Activated CD4-positive, alpha-beta T cell treated with anti-CD3 and anti-CD28 coated beads, Interleukin-2, amount 50 U/mL, for 24 hours (primary cell): ENCODE measurements at places on chromosomes 3 and 15.

- DNase-seq = no peak
Measured at GRCh38 chr3:95464346-95464745, 1350.0 kb upstream of the EPHA6 start.

GRCh38 chr3:14256561-14257342 lies 78.1 kb downstream of the LSM3 start:
- no peak for DNase-seq

DNA sequence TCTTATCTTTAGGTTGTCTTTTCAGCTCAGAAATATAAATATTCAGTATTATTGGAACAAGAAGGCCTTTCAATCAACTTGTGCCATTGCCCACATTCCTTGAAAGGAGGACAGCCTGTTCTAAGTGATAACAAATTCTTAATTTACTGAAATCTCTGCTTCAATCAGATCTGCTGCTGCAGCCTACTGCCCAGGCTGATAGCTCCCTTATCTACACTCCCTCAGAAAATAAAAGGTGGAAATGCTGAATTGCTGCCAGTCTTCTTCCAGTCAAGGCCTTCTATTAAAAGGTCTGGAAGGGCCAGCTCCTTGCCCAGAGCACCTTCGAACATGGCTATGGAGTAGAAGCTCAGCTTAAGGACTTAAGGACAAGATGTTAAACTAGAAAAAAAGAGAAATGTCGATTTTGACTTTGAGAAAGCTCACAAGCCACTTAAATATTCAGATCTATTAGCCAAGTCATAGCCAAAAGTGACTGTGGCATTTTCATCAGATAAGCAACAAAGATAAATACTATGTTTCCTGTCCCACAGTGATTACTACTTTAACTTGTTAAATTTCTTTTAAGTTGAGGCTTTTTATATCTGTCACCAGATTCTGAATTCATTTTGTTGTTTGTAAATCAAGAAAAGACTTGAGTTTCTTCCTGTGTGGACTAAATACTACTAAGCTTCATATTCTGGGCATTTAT lies 480.5 kb upstream of the CBLB start:
- DNase-seq = no peak

- DNase-seq = no peak
Measured at GRCh38 chr3:66991459-66991858, 6.6 kb upstream of the KBTBD8 start.

- DNase-seq = no peak
Measured at GRCh38 chr3:153330901-153331300, 168.9 kb downstream of the RAP2B start.

DNA sequence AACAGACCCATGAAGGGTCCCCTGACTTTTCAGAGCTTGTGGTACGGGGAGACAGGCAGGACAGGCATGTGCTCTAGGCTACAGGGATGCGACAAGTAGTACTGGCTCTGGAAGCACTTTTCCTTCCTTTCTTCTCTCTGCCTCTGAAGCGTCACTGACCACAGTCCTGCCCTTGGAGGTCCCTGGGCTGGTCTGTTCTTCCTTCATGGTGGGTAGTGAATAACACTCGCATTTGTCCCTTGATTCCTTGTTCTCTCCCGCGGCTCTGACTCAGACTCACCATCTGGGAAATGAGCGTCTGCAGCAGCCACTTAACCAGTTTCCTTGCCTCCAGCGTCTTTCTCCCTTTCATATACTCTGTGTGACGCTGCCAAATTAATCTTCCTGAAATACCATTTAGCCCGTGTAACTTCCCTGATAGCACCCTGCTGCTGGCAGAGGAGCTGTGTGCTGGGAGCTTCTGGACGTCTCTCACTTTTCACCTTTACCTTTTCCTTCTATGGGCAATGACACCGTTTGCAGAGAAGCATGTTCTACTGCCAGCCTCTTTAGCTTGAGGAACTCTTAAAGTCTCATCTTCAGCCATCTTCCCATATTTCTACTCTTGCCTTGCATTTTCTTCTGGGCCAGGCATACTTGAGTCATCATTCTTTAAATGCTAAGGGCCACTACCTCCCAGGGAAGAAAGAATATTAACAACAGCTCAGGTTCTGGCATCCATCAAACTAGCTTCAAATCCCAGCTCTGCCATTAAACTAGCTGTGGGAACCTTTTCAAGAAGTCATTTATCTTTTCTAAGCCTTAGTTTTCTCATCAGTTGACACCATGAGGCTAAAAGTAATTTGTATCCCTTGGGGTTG lies 33.6 kb downstream of the TMEM45A start:
- no peak for DNase-seq

DNA sequence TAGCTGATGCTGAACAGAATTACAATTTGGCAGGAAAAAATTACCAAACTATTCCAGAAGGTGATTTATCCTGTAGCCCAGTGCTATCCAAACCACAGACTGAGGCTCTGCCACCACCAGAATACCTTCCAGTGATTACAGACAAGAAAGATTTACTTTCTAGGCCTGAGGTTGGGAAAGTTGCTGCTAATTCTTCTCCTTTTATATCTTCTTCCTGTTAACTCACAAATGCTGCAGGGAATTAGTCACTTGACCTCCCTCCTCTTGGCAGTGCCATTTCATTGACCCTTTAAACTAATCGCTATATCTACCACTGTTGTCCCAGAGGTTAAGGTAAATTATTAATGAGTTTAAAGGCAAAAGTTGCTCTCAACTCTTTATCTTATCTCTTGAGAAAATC lies 118.4 kb downstream of the CTNNB1 start:
- DNase-seq = no peak

DNA sequence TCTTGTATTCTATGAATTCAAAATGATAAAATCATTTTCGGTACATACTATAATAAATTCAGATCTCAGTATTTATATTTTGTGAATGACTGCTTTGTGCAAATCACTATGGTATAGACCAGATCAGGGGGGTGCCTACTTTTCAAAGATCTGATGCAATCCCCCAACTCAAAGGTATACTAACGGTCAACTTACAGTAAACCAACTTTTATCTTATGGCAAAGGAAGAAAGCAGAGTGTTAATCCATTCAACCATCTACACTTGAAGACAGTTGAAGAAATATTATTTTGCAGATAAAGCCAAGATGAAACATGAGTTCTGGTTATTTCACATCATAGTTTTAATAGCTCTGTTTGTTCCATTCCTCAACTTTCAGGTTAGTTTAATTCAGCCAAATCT lies 197.1 kb downstream of the MEX3B start:
- no peak for DNase-seq

- DNase-seq = no peak
Measured at GRCh38 chr15:38283010-38283409, 30.4 kb downstream of the SPRED1 start.

GRCh38 chr15:38554354-38554753 lies 10.3 kb downstream of the RASGRP1 start:
- peak; percentile 42 for DNase-seq

- no peak for DNase-seq
Measured at GRCh38 chr3:130621824-130622223, 104.8 kb downstream of the COL6A6 start.

GRCh38 chr15:57694279-57694678 lies 12.2 kb upstream of the POLR2M start:
- no peak for DNase-seq

DNA sequence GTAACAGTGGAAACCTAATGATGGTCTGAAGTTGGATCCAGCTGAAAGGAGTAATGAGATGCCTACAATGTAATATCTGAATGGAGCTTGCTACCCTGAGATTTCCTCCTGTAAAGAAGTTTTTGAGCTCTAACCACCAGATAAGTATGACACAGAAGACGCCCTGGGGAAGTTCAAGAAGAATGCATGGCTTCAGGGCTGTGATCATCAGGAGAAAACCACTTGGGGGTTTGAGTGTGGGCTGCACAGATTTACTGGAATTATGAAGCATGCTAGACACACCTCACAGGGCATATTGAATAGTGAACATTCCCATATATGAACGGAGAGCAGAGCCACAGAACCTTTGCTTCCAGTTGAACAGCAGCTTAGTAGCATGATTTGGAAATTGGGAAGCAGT lies 10.6 kb upstream of the CCDC80 start:
- DNase-seq = no peak

DNA sequence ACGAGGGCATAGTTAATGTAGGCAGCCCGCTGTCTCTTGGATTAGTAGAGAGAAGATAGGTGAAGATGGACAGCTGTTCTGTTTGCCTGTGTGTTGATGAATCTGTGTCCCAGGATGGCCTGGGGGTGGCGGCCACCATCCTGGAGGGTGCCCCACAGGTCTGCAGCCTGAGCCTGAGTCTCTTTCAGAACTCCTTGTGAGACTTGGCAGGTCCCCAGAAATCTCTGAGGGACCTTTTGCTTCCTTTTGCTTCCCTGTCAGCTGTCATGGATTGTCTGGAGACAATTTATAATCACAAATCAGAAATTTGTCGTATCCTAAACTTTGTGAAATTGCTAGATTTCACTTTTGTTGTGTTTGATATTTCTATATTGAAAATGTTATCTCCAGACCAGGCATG lies 17.4 kb downstream of the FAN1 start:
- no peak for DNase-seq

DNA sequence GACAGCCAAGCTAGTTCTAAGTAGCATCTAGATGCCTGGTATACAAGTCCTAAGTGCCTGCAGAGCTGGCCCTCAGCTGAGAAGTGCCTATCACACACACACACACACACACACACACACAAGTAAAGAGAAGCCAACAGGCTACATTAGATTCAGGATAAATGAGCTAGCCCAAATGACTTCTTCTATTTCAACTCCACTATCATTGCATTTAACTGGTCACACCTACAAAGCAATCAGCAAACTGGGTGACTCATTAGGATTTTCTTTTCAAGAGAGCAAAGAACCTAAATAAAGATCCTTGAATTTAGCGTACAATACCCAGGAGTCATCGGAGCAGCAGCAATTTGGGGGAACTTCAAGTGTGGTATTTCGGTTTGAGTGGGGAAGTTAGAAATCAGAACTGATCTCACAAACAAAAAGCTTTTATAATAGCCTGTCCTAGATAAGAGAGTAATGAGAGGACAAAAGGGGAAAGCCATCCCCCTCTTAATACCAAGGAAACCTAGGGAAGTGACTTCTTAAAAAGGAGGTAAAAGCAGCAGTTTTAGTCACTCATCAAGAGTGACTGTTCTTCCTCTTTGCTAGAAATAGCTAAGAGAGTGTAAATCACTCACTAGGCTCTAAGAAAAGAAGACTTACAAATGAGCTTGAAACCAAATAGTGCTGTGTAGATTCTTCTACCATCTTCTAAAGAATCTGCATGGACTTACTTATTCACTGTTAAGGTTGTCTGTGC lies 112.7 kb downstream of the TNIK start:
- no peak for DNase-seq

- DNase-seq = no peak
Measured at GRCh38 chr3:10496121-10496863, 9.1 kb downstream of the ATP2B2 start.

- DNase-seq = no peak
Measured at GRCh38 chr3:30162579-30162978, 443.8 kb upstream of the TGFBR2 start.
